Right renal cortex interstitium (tissue), 3 donors: ENCODE measurements at places on chromosomes 1 and 21. TPM values are rescaled to one million over a fixed set of nuclear protein-coding genes. Genes with fewer than 3 reads are reported as not detected.

AMY2A gene
- polyA plus RNA-seq = not detected

FAM110D gene
- polyA plus RNA-seq = 1.2 TPM

GPR37L1 gene
- polyA plus RNA-seq = 0.04 TPM

ELF3 gene
- 42.8 TPM for polyA plus RNA-seq

TAS1R1 gene
- 0.08 TPM for polyA plus RNA-seq
